Fibroblast of skin of left quadriceps (primary cell): ENCODE measurements at places on chromosomes 13 and 19.

DNA sequence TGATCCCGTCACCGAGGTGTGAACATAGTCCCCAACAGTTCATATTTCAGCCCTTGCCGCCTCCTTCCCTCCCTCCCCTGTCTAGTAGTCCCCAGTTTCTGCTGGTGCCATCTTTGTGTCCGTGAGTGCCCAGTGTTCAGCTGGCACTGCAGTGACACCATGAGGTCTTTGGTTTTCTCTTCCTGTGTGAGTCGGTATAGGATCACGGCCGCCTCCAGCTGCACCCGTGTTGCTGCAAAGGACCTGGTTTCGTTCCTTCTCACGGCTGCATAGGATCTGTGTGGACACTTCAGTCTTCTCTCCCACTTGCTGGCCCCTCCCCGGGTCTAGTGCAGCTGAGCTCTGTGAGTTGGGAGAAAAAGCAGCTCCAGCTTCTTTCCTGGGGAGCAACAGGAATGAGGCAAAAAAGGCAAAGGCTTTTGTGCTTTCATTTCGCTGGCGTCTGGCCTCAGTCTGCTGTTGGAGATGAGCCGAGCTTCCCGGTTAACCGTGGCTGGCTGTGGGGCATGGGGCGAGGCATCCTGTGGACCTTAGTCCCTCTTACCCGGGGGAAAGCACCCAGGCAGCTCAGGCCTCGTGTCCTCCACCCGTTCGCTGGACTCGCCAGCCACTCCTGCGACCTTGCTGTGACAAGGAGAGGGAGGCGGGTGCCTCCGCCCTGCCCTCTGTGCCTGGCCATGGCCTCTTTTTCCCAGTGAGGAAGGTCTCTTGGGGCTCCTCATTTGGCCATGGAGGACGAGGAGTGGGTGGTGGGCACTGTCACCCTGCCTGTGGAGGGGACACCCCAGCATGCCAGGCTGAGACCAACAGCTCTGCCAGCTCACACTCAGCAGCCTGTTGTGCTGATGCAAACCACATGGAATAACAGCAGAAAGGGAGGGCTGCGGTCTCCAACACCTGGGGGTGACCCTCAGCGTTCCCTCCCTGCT, 196.5 kb downstream of the TEX29 start:
- no peak for DNase-seq

DNA sequence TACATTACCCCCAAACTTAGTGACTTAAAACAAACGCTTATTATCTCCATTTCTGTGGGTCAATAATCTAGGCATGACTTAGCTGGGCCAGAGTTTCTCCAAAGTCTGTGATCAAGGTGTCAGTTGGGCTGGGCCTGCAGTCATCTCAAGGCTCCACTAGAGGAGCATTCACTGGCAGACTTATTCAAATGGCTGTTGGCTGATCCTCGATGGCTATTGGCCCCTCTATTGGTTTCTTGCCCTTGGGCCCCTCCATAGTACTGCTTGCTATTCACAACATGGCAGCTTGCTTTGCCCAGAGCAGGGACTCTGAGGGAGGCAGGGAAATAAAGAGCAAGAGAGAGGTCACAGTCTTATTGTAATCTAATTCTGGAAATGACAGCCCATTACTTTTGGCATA, 57.6 kb downstream of the RCBTB2 start:
- no peak for DNase-seq

DNA sequence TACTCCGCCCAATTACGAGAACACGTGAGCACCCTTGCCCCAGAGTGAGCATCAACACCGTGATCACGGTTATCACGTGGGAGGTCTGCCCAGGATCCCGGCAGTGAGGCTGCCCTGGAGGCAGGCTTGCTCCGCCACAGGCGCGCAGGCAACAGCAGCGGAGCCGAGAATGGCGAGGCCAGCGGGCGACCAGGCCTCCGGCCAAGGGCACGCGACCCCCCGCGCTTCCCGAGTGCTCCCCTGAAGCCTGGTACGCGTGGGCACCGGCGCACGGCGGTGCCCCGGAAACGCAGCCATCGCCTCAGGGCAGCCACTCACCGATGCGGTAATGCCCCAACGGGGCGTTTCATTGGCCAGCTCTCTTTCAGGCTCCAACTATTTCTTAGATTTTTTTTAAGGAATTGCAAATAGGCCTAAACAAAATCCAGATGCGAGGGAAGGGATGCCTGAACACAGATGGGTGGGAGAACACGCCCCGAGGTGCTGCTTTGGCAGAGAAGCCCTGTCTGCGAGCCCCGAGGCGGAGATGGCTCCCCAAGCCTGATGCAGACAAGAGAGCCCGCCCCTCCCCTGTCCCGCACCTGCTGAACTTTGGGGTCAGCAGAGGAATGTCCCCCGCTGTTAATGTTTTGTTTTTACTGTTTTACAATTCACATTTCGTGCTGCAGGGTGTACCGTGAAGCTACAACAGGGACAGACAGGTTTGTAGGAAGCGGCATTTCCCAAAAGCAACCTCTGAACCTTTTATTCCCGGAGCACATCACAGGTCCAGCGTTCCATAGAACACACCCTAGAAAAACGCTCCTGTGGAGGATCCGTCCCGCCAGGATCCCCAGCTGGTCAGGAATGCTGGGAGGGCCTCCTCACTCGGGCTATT, 132.7 kb downstream of the ZDHHC20 start:
- DNase-seq: peak; percentile 24

- DNase-seq: no peak
Measured at GRCh38 chr13:40440990-40441820, 225.2 kb downstream of the FOXO1 start.

DNA sequence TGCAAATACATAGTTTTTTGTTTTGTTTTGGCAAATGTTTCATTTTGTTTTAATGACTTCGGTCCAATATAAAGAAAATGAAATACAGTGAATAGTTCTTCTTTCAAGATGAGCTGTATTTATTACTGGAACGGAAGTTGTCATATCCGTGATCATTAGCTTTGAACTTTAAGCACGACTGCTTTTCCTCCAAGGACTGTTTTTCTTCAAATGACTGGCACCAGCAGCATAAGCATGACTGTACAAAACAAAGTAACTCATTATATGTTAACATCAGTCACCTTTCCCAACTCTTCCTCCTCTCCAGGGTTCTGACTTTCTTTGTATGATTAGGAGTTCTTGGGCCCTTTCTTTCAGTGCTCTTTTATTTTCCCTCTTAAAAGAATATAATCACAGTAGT, 20.5 kb downstream of the EDNRB start:
- DNase-seq: no peak
